ENCODE measurements at places on chromosomes 3 and 15.

DNA sequence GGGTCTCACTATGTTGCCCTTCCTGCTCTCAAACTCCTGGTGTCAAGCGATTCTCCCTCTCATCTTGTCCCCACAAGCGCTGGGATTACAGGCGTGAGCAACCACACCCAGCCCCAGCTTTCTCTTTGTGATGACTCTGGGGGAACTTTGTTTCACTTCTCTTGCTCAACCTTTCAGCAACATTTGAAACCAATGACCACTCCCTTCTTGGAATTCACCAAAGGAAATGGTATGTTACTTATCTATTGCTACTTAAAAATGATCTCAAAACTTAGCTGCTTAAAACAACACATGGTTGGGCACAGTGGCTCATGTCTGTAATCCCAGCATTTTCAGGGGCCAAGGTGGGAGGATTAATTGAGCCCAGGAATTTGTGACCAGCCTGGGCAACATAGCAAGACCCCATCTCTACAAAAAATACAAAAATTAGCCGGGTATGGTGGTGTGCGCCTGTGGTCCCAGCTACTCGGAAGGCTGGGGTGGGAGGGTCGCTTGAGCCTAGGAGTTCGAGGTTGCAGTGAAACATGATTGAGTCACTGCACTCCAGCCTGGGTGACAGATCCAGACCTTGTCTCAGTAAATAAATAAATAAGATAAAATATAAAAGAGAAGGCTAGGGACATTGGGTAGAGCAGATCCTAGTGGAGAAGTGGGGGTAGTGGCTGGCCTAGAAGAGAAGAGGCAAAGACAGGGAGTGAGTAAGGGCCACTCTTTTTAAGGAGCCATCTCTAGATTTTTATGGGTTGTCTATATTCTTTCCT, 10.3 kb upstream of the COPG1 start:
- no peak for DNase-seq

GRCh38 chr3:69510481-69511030, 124.7 kb upstream of the FRMD4B start:
- no peak for DNase-seq

DNA sequence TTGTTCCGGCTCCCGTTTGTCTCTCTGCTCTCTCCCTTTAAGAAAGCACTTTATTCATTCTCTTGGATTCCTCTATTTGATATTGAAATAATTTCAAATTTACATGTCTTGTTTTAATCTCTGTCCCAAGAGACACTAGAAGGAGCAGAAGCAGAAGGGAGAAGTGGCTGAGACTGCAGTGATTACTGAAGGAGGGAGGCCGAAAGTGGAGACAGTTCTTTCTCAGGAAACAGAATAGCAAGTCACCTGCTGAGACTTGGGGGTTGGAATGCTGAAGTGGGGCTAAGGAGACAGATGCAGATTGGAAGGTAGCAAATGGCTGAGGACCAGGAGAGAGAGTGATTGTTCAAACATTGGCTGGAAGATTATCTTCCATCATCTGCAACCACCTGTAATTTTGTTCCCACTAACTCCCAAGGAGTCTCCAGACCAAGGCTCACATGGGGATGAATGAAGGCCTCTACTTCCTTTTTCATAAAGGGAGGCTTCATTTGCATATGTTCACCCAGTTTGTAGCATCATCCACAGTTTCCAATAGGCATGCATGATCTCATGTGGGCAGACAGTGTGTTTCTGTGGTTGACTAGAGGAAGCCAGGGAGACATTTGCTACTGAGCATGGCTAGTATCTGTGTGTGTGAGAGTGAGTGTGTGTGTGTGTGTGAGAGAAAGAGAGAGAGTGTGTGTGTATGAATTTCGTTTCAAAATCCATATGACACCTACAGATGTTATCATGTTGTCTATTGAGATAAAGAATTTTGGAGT, 24.0 kb downstream of the LTF start:
- no peak for DNase-seq

- no peak for DNase-seq
Measured at GRCh38 chr15:48834756-48835155, 23.9 kb upstream of the CEP152 start.

GRCh38 chr15:71713191-71713809, 97.1 kb upstream of the NR2E3 start:
- DNase-seq = no peak

DNA sequence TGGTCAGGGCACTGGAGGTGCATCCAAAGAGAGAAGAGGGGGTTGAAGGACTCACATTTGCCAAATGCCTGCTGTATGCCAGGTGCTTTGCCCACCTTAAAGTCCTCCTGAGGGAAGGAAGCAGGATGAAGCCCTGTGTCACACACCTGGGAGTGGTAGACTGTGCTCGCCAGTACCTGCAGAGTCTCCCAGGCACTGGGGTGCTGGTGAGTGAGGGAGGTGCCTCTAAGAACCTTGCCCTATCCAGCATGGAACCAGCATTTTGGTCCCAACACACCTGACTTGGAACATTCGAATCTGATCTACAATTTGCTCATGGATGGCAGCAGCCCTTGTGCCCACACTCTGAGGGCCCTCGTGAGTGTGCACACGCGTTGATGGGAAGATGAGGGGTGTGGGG, 76.7 kb downstream of the SEC22A start:
- DNase-seq = no peak

DNA sequence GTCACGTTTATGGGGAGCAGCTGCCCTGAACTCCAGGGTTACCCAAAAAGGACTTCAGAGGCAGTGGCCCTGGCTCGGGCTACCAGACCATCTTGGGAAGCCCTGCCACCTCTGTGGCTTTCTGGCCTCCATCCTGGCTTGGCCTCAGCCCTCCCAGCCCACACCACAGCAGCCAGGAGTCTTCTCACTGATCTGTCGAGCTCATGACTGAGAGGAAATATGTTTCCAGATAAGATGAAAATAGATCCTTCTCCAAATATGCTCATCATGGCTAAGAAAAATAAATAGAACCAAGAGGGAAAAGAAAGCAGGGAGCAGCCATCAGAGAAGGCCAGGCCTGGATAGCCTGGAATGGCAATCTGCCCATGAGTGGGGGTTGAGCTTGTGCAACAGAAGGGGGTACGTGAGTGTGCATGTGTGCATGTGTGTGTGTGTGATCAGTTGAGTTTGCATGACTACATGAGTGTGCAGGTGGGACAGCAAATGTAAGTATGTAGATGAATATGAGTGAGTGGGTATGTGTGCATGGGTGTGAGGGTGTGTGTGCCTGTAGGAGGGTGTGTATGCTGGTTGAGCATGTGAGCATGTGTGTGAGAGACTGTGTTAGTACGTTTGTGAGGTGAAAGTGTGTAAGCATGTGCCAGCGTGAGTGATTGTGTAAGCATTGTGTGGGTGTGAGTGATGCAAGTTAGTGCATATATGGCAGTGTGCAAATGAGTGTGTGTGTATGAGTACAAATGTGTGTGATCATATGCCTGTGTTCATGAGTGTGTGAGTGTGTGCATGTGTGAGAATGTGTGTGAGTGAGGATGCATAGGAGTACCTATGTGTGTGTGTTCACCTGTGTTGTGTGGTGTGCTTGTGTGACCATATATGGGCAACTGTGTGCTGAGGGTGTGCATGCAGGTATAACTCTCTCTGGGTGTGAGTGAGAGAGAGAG, 9.9 kb upstream of the RFT1 start:
- no peak for DNase-seq

GRCh38 chr15:72173401-72173800, 24.2 kb downstream of the GRAMD2A start:
- no peak for DNase-seq

GRCh38 chr3:146218880-146219866, 31.7 kb downstream of the PLSCR4 start:
- peak; percentile 7 for DNase-seq

DNA sequence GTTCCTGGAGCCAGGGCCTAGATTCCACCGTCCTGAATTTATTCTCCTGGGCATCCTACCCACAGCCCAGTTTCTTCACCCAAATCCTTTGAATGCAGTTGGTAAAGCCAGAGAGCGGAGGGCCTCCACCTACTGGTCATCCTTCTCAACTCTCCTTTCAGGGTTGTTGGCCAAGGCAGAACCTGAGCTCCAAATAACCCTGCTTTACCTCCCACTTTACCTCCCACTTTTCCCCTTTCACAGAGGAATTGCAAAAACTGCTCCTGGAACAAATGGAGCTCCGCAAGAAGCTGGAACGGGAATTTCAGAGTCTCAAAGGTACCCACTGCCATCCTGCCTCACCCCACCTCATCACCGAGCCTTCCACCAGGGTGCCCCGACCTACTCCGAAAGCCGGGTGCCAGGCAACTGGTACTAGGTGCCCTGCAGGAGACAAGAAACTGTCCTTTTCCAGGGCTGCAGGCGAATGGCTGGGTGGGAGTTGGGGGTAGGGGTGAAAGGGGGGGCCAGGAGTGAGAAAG, 6.8 kb downstream of the SKOR1 start:
- no peak for DNase-seq

- DNase-seq = no peak
Measured at GRCh38 chr15:34760909-34761308, 6.1 kb upstream of the GJD2 start.

DNA sequence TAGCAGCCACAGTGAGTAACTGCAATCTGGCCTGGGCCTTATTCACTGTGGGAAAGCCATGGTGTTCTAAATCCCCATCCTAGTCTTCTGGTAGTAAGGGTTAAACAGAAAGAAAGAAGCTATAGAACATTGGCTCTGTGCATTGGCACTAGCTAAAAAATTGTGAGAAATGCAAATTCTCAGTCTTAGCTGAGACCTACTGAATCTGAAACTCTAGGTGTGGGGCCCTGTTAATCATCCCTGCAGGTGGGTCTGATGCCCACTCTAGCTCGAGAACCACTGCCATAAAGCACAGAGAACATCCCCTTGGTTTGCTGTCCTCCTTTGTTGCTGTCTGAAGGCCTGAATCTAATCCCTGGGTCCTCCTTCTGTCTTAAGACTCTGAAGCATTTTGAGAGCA, 59.3 kb downstream of the MEIS2 start:
- no peak for DNase-seq

DNA sequence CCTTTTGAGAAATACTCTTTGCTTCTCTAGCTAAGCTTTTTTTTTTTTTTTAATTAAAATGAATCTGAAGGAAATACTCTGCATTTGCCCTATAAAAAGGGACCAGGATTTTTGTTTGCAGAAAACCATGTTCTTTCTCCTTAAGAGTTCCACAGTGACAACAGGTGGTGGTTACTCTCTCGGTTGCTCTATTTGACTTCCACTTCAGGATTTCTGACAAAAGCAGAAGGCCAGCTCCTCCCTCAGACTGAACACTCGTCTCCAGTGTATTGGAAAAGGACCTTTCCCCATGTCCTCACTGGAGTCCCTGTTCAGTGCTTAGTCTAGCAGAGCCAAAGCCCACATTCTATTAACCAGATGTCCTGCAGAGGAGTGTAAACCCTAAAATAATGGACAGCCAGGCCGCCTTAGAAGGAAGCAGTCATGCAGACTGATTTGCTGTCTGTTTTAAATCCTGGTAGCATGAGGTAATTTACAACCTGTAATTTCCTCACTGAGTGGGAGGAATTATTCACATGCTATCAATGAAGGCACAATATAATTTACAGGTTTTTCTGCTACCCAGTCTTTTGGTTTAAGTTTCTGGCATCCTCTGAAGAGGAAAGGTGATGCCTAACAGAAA, 599.3 kb downstream of the PYDC2 start:
- DNase-seq = no peak

- DNase-seq = no peak
Measured at GRCh38 chr3:41200669-41201021, 1.3 kb downstream of the CTNNB1 start.

GRCh38 chr3:176787506-176787905, 409.8 kb downstream of the TBL1XR1 start:
- no peak for DNase-seq

DNA sequence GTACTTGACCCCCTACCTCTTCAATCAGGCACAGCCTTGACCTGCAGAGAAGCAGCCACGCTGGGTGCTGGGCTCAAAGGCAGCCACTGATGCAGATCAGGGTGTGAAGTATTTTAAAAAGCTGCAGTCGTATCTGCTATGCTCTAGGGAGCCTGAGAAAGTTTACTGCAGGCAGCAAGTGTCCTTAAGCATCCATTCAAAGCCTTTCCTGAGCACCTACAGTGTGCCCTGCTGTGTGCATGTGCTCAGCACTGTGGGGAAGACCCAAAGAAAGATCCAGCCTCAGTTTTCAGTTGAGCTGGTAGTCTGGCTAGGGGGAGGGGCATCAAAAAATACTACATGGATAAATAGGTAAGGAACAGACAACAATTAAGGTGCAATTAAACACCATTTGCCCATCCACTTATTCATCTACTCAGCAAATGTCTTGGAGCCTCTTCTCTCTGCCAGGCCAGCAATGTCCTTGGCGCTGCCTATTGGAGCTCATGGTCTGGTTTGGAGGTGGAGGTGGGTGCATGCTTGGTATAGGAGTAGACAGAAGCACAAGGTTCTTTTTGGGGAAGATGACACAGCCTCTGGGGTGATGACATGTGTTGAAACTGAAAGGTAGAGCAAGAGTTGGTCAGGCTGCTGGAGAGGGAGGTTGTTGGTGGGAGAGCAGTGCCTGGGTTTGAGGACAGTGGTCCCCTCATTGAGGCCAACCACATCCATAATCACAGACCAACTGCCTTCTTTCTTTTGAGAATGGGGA, 85.9 kb upstream of the PRR23C start:
- DNase-seq = no peak

GRCh38 chr15:59994526-59994887, 9.6 kb upstream of the FOXB1 start:
- no peak for DNase-seq

DNA sequence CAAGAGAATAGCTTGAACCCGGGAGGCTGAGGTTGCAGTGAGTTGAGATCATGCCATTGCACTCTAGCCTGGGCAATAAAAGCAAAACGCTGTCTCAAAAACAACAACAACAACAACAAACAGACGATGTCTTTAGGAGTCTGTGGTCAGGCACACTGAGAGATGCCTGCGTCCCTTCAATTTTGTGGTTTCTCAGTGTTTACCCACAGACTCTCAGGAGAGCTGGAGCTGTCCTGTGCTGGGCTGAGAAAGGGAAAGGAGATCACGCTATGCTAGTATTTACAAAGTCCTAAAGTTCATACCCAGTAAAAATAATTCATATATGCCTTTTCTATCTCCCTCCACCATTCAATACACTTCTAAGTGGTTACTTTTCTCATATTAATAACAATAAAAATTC, 6.3 kb downstream of the LAMP3 start:
- DNase-seq = no peak

- DNase-seq = no peak
Measured at GRCh38 chr3:129592381-129593131, 13.9 kb downstream of the PLXND1 start.

GRCh38 chr3:45923755-45924154, 19.5 kb upstream of the CXCR6 start:
- no peak for DNase-seq

GRCh38 chr15:22960126-22960525, 20.0 kb downstream of the CYFIP1 start:
- DNase-seq = no peak

GRCh38 chr3:64995857-64996551, 308.2 kb upstream of the ADAMTS9 start:
- no peak for DNase-seq

- DNase-seq = no peak
Measured at GRCh38 chr15:35071106-35071505, 14.0 kb downstream of the NANOGP8 start.

GRCh38 chr3:109640146-109640652, 302.9 kb upstream of the DPPA4 start:
- no peak for DNase-seq

All from stimulated activated CD8-positive, alpha-beta memory T cell treated with anti-CD3 and anti-CD28 coated beads, Interleukin-4, amount 100 ng/mL, for 24 hours (primary cell).